ENCODE measurements at places on chromosomes 2 and 18.

GRCh38 chr2:43087413-43087812, 139.0 kb downstream of the ZFP36L2 start:
- DNase-seq, result no peak

DNA sequence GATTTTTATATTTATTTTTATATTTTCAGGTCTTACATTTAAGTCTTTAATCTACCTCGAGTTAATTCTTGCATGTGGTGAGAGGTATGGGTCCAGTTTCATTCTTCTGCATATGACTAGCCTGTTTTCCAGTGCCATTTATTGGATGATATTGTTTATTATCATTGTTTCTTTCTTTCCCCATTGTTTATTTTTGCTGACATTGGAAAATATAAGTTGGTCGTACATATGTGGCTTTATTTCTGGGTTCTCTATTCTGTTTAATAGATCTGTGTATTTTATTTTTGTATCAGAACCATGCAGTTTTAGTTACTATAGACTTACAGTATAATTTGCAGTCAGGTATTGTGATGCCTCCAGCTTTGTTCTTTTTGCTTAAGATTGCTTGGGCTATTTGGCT, 113.4 kb upstream of the VWC2L start:
- no peak for DNase-seq

- DNase-seq, result no peak
Measured at GRCh38 chr18:35458271-35458670, 39.5 kb downstream of the INO80C start.

DNA sequence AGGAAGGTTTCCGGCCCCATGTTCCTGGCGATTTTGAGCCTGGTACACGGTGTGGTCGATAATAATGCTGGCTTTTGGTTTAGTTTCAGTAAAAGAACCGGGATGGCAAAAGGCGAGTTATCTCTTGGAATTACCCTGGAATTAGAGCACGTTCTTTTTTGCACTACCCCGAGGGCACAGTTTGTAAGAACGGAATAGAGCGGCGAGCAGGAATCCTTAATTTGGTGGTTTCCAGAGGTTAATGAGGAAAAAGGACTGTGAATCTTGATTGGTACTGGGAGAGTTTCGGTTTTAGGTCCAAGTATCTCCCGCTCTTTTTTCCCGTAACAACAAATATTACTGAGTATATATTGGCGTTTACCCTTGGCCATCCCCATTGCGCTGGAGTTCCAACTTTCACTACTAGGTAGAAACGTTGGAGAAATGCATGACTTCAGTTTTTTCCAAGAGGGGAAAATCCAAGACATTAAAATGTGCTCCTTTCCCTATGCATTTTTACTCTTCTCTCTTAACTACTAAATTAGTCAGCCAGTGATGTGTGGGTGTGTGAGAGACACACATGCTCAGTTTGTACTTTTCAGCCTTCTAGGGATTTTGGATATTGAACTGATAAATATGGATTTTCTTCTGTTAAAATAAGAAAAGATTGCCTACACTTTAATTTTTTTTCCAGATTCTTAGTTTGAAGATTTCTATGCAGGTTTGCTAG, 160.8 kb downstream of the AGPS start:
- DNase-seq, result no peak

DNA sequence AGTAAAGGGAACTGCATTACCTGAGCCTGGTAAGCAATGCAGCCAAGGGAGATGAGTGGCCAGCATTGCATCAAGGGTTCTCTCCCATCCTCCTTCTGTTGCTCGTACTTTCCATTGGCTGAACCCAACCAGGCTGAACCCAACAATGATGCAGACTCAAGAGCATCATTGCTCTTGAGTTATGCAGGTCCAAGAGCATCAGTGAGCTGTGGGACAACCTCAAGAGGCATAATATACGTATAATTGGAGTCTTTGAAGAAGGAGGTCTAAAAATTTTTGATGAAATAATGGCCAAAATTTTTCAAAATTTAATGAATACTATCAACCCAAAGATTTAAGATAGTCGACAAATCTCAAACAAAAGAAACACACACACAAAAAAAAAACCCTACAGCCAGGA, 213.0 kb downstream of the RNF152 start:
- DNase-seq, result no peak

DNA sequence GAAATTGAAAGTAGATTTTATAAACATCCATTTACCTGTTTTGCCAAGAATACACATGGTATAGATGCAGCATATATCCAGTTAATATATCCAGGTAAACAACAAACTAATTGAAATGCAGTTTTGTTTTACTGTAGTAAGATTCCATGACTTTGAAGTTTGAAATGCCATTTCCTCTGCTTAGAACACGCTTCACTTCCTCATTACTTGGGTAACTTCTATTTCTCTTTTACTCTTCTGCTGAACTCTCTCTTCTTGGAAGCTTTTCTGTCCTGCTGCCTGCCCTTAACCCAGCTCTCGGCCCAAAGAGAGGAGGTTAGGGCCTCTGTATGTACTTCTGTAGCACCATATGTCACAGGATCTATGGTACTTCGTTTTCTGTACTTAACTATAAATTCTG, 14.1 kb upstream of the IL1RL2 start:
- DNase-seq, result no peak

DNA sequence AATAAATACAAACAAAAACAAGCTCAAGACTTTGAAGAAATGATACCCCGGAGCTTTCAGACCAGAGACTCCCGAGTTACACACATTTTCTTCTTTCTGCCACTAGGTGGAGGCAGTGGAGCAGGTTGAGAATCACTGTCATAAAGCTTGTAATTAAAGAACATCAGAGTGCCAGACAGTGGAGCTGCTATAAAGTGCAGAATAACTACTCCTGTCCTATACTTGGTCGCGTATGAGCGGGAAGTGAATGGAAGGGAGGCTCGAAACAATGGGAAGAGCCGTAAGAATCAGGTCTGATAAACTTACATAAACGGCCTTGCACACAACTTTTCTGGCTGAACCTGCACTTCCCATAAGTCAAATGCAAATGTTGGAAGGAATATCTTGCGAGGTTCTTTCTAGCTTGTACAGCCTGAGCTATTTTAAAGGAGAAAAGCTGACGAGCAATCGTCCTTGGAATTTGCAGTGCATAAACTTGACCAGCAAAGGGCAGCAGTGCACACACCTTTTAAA, 189.0 kb downstream of the RPIA start:
- DNase-seq, result no peak
